ENCODE measurements at places on chromosomes 7 and 10.

GRCh38 chr10:131514454-131514853, 202.9 kb upstream of the TCERG1L start:
- no peaks in the 10 kb centered on the region for H3K27me3 ChIP-seq
- H3K36me3 ChIP-seq, result no peaks in the 10 kb centered on the region
- no peak for DNase-seq
- H3K27ac ChIP-seq, result no peak overlapping the region
- no peak overlapping the region for H3K4me3 ChIP-seq

DNA sequence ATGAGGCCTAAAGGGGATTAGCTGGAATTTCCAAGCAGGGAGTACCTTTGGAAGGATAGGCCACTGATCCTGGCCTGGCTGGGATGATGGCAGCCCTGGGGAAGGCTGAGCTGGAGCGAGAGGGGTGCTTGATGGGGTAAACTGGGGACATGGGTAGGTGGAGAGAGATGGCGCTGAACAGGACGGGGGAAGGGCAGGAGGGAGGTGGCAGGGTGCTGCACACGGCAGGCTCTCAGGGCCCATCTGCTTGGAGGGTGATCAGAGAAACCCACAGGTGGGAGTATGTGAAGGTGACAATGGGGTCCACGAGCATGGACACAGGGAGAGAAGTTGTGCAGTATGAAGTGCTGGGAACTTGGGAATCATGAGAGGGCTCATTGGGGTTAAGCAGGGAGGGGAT, 10.3 kb downstream of the MAT1A start:
- no peak for DNase-seq
- peaks cover 3% of the 10 kb centered on the region for H3K36me3 ChIP-seq
- H3K27me3 ChIP-seq, result no peaks in the 10 kb centered on the region
- H3K27ac ChIP-seq, result no peak overlapping the region

GRCh38 chr7:38855867-38856266, 53.1 kb downstream of the VPS41 start:
- peaks cover 35% of the 10 kb centered on the region for H3K4me1 ChIP-seq
- no peak for DNase-seq
- no peaks in the 10 kb centered on the region for H3K27me3 ChIP-seq
- peaks cover 6% of the 10 kb centered on the region for H3K36me3 ChIP-seq
- no peak overlapping the region for H3K4me3 ChIP-seq
- no peak overlapping the region for H3K27ac ChIP-seq

DNA sequence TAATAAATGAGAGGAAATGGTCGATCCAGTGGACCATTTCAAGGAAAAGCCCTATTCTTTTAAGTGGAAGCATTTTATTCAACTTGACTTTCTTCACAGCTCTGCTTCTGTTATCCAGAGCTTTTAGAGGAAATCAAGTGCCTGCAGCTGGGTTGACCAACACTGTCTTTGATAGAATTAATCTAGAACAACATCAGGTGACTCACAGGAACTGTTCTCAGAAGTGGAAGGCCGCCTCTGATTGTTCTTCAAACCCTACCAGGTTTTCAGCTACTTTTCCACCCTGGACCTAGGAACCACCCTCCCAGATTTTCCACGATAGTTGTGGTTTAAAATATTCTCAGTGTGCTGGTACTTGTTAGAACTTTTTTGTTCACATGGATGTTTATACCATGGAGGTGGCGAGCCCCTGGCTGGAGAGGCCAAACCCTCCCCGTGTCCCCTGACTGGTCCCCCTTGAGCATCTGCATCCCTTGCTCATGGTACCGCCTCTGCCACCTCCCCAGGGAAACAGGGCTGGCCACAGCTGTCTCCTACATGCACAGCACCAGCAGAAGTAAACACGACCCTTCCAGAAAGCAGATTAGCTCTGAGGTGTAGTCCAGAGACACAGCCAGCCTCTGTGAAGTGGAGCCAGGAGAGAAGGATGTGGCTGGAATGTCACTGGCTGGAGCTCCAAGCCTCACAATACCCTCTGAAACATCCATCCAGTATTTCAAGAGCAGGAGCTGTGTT, 293.3 kb downstream of the USP6NL start:
- H3K4me3 ChIP-seq, result peak overlapping the region; percentile 57
- H3K36me3 ChIP-seq, result peaks cover 96% of the 10 kb centered on the region
- H3K4me1 ChIP-seq, result peaks cover 76% of the 10 kb centered on the region
- no peak for DNase-seq

Measured in central memory CD8-positive, alpha-beta T cell (primary cell).